Hematopoietic multipotent progenitor cell treated with erythropoietin and hydrocortisone succinate and interleukin-3 and kit ligand, for 17 days (in vitro differentiated cells): ENCODE measurements at places on chromosomes 12 and 14.

DNA sequence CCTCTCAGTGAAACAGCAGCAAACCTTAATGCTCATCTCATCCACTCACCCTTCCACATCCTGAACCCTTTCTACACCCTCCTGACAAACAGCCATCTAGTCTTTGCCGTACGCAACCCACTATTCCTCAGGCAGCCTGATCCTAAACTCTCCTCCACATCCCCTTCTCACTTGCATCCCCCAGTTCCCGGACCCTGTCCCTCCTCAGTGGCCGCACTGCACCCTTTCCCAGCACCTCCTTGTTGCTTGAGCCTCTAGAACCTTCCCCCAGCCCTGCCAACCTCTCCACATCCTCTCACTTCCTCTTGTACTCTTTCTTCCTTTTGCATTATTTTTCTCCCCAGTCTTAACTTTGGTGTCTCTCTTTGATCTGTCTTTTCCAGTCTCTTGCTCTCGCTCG lies 42.9 kb downstream of the IQSEC3 start:
- DNase-seq = no peak

DNA sequence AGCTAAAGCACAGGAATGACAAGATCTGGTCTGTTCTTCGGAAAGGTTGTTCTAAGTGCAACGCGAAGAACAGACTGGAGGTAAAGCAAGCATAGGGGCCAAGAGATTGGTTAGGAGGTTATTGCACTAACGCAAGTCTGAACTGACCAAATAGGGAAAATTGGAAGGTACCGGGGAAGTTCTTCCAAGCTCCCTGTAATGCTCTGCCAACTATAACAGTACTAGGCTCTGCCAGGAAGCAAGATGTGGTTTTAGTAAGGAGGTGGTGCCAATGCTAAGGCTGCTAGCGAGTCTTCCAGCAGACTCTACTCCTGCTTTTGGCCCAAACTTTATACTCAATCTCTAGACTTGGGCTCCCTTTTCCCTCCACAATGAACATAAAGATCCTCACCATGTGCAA lies 138.6 kb downstream of the PAWR start:
- no peak for DNase-seq

- DNase-seq = no peak
These were observed 29.0 kb upstream of the MAX start for GRCh38 chr14:65131301-65131701.

GRCh38 chr12:65067383-65067782 lies 53.7 kb downstream of the WIF1 start:
- no peak for DNase-seq

DNA sequence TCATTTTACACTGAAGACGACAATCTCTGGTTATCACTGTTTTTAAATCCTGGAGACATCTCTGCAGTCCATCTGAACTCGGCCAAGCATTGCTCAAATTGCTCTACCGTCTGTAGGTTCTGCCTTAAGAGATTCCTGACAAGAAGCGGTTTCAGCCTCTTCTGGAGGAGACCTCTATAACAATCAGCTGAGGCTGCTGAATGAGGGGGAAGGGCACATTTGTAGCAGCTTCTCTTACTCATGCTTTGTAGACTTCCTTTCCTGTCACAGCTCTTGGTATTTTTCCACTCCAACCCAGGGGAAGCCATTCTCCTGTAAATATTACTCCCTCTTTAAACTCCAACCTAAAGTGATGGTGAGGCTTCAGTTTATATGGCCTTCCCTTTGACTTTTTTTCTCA lies 3.0 kb downstream of the ARG2 start:
- no peak for DNase-seq

GRCh38 chr12:81492131-81492720 lies 266.9 kb downstream of the PPFIA2 start:
- no peak for DNase-seq

GRCh38 chr12:107955966-107956643 lies 173.0 kb upstream of the WSCD2 start:
- no peak for DNase-seq

DNA sequence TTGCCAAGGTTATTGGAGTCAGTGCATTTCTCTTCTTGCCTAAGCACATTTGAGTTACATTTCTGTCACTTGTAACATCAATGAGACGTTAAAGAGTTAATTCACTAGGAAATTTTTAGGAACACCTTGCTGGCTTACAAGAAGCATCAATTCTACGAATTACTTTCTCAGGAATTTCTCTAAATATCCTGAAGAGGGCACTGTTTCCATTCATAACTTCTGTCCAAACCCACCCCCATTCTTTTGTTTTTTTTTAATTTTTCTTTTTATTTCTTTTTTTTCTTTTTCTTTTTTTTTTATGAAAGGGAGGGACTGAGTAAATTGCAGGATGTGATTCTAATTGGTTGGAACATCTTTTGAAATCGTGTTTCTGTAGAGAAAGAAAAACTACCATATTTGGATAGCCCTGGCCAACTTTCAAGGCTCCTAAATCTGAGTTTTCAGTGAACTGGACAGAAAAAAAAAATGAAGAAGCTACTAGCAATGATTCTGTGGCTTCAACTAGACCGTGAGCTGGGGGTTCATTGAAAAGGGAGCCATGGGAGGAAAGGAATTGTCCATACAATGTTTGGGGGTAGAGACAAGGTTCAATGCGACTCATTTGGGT lies 285.3 kb downstream of the DAD1 start:
- no peak for DNase-seq

GRCh38 chr12:54603872-54604271 lies 15.4 kb upstream of the PPP1R1A start:
- DNase-seq = no peak

DNA sequence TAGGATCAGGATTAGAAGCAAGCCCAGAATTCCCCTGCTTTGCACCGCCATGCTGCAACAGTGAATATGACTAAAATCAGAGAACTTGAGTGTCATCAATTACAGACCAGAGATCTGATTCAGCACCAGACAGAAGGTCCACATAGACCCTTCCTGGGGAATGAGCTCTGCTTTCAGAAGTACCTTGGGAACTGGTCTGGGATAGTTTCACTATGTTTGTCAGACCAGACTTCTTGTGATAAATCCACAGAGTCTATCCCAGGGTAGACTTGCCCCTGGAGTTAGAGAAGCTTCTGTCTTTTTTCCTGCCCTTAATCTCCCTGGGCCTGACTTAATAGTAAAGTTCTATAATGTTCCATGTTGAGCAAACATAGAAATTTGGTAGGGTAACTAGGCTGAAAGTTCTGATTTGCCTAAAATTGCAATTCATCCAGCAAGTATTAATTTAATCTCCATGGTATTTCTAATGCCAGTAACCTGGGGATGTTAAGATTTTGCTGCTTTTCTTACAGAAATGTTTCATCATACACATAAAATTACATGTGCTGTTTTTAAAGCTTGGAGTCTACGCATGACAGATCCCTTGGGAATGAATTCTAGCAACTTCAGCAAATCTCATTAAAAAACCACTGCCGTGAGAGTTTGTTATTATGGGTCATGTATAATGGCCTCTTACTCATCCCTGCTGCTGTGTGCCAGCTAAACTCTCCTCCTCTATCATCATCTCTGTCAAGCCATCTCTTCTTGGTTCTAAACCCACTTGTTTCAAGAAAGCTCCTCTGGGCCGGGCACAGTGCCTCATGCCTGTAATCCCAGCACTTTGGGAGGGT lies 61.3 kb upstream of the METAP2 start:
- DNase-seq = no peak

DNA sequence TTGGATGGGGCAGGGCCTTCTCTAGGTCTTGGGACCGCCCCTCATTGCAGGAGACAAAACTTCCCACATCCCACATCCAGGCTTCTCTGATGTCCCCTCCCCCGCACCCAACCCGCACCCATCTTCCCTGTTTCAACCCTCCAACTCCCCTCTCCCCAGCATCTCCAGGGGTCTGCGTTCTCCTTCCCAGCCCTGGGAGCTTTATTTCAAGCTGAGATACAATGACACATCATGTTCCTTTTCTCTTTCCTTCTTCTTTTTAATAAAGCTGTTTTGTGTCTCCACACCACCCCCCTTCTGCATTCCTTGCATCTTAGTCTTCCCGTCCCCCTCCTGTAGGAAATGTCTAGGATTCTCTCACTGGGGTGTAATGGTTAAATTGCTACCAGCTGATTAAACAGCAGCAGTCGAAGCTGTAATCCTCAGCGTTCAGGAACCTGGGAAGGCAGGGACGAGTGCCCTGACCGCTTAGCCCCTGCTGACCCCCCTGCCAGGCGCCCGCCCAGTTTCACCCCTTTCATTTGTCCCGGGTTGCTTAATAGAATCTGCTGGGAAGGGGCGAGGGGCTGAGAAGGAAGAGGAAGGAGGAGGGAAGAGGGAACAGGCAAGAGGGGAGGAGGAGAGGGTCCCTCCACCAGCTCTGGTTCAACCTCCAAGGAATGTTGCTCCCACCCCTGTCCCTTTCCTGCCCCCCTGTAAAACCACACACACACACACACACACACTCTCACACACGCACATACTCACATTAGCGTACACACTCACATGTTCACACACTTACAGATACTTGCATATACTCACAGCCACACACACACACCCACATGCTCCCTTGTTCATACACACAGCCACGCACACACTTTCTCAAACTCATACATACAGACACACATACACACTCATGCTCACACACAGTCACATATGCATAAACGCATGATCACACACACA lies 104.5 kb upstream of the MED13L start:
- DNase-seq = no peak

GRCh38 chr12:13289653-13290289 lies 93.2 kb downstream of the EMP1 start:
- DNase-seq = no peak

DNA sequence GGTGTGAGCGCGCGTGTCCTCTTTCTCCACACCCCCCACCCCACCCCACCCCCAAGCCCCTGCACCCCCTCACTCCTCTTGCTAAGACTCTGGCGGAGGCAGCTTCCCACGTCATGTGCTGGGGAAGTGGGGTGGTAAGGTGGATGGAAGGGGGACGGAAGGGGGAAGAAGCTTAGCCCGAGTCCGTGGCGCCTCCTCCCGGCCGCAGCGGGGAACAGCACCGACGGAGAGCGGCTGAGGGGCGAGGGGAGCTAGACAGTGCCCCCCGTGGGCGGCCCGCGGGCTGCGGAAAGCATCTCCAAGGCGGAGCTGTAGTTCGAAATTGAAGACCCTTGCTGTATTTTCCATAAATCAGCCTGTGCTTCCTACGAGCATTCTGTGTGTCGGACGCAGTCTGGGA lies 588 bp upstream of the GRIN2B start:
- no peak for DNase-seq

DNA sequence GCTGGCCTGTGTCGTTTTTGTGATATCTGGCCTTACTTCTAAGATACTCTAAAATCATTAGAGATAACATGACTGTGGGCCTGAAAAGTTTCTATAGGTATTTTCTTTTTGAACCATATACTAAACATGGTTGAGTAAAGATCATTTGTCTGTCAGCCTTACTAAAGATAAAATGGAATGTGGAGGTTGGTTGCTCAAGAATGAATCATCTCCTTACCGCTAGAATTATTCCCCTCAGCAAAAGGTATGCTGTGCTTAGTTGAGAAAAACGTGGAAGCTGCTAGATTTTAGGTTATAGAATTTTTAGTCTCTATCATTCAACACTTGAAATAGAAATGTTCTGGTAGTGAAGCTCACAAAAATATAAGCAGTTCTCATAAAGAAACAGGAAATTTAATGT lies 407.3 kb downstream of the AEBP2 start:
- no peak for DNase-seq

- DNase-seq = no peak
These were observed 78.5 kb downstream of the ST8SIA1 start for GRCh38 chr12:22256041-22256441.

GRCh38 chr14:24984846-24985589 lies 64.9 kb downstream of the STXBP6 start:
- no peak for DNase-seq

DNA sequence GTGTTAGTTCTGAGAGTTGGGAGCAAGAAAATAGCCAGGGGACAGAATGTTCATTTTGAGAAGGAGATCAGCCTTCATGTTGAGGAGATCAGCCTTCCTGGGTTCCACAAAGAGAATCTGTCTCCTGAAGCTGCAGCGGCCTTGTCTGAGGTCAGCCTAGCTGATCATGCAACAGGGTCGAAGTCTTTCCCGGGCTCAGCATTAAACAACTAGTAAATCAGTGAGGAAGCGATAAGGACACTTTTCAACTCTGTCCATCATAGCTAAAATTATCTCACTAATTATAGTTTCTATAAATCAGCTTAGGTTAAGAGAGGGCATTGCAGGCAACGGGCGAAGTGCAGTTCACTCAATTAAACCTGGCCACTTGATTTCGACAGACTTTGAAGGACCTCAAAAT lies 7.5 kb downstream of the GSC start:
- no peak for DNase-seq

- DNase-seq = no peak
These were observed 53.7 kb downstream of the KCNC2 start for GRCh38 chr12:75155962-75156361.

- DNase-seq = peak; percentile 17
These were observed 134.6 kb upstream of the EVL start for GRCh38 chr14:99930420-99931274.

DNA sequence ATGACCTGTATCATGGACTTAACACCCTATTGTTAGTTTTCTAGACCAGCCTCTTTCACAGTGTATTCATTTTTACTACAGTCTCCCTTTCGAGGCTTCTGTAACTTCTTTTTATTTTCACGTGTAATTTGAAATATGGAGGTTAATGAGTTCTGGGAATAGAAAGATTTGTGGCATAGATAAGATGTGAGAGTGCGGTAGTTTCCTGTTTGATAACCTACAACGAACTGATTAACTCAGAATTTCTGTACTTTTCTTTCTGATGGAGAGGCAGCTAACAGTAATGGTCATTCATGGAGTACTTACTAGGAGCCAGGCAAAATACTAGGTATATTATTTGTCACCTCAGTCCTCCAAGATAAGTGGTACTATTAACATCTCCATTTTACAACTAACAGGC lies 21.2 kb downstream of the POLR3B start:
- no peak for DNase-seq

DNA sequence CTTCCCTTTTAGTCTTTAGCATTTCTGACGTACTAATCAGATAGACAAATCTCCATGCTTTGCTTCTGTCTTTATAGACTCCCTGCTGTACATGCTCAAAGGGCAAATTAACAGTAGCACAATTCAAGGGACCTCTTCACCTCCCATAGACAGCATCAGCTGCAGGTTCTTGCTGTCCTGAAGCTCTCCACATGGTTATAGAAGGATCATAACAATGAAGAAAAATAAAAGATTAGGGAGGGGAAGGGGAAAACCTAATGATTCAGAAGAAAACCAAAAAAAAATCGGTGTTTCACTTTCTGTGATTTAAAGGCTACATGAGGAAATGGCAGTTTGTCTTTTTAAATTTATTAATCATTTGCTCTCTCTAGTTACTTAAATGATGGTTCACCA lies 155.5 kb downstream of the PTCSC3 start:
- no peak for DNase-seq

GRCh38 chr14:24426912-24427536 lies 2.4 kb downstream of the CBLN3 start:
- DNase-seq = no peak

DNA sequence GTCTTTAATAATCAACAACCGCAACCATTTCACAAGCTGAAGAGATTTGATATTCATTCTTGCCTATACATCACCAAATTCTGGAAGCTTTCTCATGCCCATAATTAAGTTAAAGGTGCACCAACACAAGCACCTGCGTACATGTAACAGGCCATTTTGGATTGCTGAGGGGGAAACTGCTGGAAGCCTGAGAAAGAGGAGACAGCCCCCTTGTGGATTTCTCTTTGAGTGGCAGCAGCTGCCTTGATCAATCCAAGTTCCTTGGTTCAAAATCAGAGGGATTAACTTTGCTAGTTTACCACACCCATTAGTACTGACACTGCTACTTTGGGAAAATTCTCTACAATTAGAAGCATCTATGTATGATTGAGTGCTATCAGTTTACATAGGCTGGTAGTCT lies 321.1 kb downstream of the NOVA1 start:
- no peak for DNase-seq

GRCh38 chr12:102484428-102484958 lies 4.1 kb upstream of the IGF1 start:
- peak; percentile 57 for DNase-seq
